CD4-positive, alpha-beta T cell (primary cell): ENCODE measurements at places on chromosomes 11 and 22. TPM values are rescaled to one million over a fixed set of nuclear protein-coding genes. Genes with fewer than 3 reads are reported as not detected.

The PRDM11 gene
- 3.4 TPM for total RNA-seq

- no peak for DNase-seq
These were observed 1298.0 kb upstream of the RAG2 start for GRCh38 chr11:37896016-37896415.

The LUZP2 gene
- not detected for total RNA-seq

DNA sequence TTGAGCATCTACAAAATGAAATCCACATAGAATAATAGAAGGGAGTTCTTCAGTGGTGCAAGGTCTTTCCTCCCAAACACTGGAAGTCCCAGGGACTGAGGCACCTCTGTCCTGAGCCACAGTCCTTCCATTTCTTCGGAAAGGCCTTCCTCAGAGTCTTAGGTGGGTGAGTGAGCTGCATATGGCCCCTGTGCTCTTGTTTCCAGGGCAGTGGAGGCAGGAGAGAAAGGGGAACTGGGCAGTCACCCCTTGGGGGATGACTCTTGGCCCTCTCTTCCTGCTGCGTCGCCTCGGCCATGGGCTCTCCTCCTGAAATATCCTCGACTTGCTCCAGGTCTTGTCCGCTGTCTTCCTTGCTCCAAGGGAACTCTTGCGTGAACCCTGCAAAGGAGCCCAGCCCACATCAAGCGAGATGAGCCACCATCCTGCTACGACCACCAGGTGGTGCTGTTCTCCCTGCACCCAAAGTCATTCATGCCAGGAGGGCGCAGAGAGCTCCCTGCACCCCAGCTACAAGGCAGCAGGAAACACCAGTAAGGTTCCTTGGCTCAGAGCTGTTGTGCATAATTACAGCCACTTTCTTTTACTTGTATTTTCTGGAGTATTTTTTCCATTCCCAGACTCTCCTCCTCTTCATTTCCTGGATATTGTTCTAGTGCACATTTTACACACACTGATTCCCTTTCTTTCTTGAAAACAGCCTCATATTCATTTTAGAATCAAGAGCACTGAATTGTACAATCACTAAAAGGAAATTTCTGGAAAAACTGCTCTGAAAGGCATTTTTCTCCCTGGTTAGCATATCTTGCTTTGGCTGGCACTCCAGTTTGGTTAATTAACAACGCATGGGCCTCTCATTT lies 397.8 kb downstream of the OPCML start:
- DNase-seq, result peak; percentile 1

DNA sequence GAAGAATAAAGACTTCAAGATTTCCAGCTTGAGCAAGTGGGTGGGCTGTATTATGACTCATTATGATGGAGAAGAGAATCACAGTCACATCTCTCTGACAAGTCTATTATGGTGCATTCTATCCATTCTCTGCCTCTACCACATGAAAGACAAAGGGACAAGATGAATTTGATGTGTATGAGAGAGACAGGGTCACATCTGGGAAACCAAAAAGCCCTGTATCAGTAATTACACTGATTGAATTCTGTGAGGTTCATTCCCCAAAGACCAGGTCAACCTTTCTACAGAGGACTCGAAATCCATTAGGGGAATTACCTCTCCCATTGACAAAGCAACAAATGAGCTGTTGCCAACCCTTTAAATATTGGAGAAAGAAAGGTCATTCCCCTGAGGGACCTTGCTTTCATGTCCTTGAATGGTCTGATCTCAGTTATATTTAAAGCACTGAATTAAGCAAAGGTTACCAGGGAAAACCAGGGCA lies 109.6 kb downstream of the USP35 start:
- DNase-seq, result no peak

DNA sequence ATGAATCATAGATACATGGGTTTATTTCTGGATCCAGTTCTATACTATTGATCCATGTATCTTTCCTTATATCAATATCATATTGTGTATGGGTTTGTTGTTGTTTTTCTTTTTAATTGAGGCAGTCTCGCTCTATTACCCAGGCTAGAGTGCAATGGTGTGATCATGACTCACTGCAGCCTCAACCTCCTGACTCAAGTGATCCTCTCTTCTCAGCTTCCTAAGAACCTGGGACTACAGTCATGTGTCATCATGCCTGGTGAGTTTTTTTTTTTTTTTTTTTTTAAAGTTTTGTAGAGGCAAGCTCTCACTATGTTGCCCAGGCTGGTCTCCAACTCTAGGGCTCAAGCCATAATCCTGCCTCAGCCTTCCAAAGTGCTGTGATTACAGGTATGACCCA lies 1589.4 kb upstream of the TENM4 start:
- no peak for DNase-seq

GRCh38 chr11:102347462-102348370 lies 702 bp downstream of the BIRC2 start:
- DNase-seq, result peak; percentile 50

DNA sequence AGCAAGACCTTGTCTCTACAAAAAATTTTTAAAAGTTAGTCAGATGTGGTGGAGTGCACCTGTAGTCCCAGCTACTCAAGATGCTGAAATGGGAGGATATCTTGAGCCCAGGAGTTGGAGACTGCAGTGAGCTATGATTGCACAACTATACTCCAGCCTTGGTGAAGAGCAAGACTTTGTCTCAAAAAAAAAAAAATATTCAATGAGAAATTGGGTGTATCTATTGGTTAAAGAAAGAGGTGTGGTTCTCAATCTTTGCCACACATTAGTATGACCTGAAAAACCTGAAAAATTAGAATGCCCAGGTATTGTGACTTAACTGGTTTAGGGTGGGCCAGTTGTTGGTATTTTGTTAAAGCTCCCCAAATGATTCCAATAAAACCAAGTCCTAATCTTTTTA lies 32.4 kb downstream of the MTNR1B start:
- DNase-seq, result no peak

- peak; percentile 8 for DNase-seq
These were observed 236.1 kb downstream of the TTC28 start for GRCh38 chr22:28443526-28443876.

DNA sequence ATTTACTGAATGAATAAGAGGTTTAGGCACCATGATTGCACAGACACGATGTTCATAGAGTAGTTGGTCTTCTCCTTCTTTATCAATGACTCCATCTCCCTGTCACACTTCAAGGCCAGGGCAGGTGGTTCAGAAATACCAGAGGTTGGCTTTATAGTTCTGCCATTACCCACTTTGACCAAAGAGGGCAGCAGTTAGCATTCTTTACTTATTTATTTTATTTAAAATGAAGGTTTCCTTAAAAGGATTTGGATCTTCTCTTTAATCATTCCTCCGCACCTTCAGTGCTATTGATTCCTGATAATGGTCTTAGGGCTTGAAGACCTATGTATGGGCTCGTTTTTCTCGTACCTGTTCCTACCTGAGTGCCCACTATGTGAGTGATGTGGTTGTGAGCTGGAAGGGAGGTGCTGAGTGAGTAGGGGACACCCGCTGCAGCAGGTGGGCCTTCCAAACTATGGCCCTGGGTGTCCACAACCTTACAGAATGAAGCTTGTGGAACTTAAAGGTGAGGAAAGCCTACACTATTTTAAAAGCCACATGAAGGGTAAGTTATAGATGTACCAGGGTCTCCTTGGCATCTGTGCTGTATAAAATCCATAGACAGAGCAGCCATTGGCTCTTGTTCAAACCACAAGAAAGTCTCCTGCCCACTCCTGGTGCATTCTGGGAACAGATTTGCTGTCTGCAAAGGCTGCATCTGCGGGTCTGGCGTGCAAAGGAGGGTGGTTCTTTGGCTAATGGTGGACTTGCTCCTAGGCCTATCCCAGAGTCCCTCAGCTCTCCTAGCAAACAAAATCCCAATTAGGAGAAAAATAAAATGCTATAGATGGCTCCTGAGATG lies 35.0 kb downstream of the TIMP3 start:
- no peak for DNase-seq

GRCh38 chr11:111320728-111321568 lies 22.6 kb downstream of the POU2AF3 start:
- DNase-seq, result no peak

- no peak for DNase-seq
These were observed 162.4 kb upstream of the ZBED5 start for GRCh38 chr11:11020219-11020726.

DNA sequence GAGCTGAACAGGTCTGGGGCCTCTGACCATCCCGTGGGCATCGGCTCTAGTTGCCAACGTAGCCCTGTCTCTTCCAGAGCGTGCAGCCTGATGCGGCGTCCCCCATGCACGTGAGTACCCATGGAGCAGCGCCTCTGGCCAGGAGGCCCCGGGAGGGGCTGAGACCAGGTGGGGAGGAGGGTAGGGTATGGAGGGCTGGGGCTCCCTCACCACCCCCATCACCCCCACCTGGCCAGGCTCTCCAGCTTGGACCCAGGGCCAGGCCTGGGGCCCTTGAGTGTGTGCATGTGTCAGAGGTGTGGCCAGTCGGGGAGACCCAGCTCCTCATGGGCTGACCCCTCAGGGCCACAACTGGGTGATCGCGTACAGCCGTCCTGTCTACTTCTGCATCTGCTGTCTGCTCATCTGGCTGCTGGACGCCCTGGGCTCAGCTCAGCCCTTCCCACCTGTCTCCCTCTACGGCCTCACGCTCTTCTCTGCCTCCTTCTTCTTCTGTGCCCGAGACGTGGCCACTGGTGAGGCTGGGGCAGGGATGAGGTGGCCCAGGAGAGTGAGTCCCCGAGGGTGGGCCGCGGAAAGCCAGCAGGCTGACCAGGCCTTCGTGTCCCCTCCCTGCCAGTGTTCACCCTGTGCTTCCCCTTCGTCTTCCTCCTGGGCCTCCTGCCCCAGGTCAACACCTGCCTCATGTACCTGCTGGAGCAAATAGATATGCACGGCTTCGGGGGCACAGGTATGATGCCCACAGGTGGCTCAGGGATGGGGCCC lies 8.5 kb downstream of the PCNX3 start:
- DNase-seq, result no peak

The ZNF143 gene
- 20.3 TPM for total RNA-seq

- DNase-seq, result peak; percentile 2
These were observed at the start of gene MPPED2 for GRCh38 chr11:30586251-30587144. MPPED2 (minus strand) TSS chr11:30586353; CDS start chr11:30580373, 5,980 bp downstream.

DNA sequence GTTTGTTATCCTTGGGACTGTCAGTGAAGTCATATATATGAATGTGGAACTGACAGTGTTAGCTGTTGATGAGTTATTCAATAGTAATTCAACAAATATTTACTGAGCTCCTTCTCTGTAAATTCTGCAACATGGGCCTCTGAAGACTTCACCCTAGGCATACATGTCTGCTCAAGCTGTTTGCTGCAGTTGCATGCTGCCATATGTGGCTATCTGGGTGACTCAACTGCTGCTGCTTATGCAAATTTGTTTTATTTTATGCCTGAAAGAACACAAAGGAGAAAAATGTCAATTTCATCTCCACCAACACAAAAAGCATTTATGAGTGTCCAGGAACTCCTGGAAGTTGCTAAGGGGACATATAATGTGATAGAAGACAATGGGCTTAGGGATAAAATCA lies 417.6 kb downstream of the AASDHPPT start:
- no peak for DNase-seq

GRCh38 chr11:126198648-126199047 lies 12.8 kb downstream of the RPUSD4 start:
- DNase-seq, result no peak

The PKDREJ gene
- total RNA-seq, result not detected

DNA sequence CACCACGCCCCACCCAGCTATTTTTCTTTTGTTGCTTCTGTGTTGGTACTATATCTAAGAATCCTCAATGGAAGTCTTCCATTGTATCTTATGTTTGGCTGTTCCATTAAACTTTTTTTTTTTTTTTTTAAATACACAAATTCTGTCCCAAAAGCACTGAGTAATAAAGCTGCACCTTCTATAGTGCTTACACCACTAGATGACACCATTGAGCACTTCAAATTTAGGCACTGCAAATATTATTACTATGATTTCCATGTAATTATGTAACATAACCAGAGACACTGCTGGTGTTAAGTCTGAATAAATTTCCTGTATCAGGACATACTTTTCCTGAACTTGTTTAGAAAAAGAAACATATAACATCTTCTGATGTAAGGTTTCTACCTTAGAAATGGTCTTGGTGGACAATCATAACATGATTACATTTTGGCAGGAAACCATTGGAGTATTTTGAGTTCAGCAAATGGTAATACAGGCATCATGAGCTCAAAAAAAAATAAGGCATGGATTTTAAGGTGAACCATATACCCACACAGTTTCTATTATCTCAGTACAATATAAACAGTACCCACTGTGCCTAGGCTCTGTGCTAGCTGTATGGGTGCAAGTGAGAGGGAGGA lies 110.5 kb downstream of the ATG16L2 start:
- no peak for DNase-seq

The PRPF19 gene
- total RNA-seq, result 63.2 TPM

DNA sequence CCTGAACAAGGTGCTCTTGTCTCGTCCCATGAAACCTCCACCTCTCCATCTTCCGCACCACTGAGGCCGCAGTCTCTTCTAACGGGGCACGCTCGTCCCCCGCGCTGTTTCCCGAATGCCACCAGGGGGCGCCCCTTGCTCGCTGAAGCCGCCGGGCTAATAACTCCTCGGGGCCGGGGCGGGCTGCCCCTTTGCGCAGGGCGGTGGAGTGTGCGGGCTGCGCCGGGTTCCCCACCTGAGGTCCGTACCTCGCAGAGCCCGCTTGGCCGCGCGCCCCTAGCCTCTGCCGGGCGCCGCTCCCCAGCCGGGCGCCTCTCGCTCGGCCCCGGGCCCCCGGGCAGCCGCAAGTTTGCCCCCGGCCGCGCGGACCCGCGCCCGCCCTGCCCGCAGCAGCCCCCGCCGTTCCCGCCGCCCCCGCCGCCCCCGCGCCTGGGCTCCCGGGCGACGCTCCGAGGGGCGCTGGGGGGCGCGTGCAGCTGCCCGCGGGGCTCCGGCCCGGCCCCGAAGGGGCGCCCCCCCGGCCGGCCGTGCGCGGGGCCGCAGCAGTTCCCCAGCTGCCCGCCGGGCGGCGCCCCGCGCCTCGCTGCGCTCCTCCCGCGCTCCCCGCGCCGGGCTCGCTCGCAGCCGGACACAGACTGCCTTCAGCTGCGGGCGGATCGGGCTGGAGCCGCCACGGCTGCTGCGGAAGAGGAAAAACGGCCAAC lies at the start of gene GRIK4:
Gene GRIK4, plus strand, starts transcription at position 633 of the 704 bp plus-strand sequence. CDS start 148,571 bp downstream, outside the sequence.
- DNase-seq, result peak; percentile 65

DNA sequence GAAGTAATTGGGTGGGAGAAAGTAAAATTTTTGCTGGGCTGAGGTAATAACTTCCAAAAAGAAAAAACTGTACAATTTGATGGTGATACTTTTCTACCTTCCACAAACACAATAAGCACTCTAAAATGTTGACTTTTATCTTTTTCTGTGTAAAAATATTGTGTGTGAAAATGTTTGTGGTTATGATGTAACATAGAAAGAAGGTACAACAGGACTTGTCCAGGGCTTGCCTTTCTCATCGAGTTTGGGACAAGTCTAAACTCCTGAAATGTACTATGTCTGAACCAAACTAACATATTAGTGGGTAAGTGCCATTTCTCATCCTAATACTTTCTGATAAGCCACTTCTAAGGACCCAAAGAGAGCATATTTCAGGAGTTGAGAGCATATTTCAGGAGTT lies 174.2 kb upstream of the PDGFD start:
- DNase-seq, result no peak

DNA sequence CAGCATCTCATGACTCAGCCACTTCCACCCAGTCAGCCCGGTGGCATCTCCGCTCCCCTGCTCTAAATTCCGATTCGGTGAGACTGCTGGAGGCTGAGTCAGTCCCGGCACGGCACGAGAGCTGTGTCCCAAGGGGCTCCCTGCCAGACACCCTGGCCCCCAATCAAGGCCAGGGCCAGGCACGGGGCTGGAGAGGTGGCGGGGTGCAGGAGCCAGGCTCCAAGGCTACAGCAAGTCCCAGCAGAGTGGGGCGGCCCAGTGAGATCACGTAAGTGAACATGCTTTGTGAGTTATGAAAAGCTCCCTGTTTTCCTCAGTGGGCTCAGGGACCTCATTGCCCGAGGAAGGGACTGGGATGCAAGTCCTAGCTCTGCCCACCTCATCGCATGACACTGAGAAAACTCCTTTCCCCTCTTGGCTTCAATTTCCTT lies 3.0 kb downstream of the C11orf68 start:
- no peak for DNase-seq

The PAMR1 gene
- total RNA-seq, result not detected

The MCHR1 gene
- not detected for total RNA-seq

The TRPM5 gene
- 1.3 TPM for total RNA-seq
